ENCODE measurements at places on chromosomes 1 and 21.

DNA sequence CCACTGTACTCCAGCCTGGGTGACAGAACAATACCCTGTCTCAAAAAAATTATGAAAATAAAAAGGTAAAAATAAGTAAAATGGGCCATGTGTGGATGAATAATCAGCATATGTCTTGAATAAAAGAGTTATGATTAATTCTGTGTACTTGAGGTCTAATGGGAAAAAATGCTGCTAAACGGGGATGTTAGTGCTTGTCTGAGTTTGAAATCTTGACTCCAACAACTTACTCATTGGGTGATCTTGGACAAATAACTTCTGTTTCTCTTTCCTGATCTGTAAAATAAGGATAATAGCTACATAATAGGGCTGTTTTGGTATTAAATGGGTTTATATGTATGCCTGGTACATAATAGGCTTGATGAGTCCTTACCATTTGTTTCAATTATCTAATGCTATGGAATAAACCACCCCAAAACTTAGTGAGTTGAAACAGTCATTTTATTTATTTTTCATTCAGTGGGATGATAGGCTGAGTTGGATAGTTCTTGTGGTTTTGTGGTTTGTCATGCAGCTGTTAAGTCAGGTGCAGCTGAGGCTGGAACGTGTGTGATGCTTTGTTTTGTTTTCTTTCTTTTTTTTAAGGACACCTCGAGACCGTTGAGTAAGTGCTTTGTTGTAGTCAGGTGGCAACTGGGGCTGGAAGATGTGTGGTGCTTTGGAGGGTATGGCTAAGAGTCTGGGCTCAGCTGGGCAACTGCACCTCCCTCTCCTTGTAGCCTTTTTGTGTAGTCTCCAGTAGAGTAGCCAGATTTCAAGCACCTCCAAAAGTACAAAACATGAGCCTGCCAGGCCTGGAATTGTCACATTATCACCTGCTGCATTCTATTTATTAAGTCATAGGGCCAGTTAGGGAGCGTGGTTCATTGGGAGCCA is 4.9 kb downstream of the MDM4 start:
- peak; percentile 30 for DNase-seq

GRCh38 chr1:228131766-228132165 is 8.3 kb upstream of the GUK1 start:
- DNase-seq, result no peak

- DNase-seq, result no peak
Observed at GRCh38 chr1:43443197-43443946, 10.4 kb downstream of the HYI start.

DNA sequence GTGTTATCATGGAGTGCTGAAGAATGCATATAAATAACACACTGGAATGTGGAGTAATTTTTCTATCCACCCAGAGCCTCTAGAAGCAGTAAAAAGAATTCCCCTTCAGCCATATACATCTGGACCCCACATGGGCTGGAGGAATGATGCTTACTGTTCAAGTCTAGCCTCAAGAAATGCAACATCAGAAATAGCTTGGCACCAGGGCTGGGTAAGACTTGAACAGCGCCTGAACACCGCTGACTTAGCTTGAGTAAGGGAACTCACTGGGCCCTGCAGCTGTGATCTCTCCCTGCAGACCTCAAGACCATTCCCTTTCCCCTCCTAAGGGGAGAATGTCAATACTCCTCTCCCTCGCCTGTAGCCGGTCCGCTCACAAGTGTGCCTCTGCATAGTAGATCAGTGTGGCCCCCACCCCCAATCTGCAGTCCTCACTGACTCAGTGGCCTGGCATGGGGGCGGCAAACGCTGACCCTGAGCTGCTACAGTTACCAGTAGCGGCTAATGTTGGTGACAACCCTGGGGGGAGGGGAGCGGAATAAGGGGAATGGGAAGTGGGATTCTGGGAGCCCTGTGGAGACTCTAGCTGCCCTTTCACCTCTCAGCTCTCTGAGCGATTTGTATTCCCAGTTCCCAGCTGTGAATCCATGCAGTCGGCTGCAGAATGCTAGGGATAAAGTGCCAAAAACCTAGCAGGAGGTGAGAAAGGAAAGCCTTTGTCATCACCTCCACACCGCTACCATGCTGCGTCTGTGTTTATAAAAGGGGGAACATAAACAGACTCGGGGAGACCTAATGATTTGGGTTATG is 483.9 kb downstream of the DISC1 start:
- DNase-seq, result no peak

- no peak for DNase-seq
Observed at GRCh38 chr1:94118471-94118870, 2.5 kb downstream of the ABCA4 start.
